Activated CD8-positive, alpha-beta memory T cell treated with anti-CD3 and anti-CD28 coated beads, Interleukin-2, amount 50 U/mL, for 4 hours (primary cell): ENCODE measurements at places on chromosomes 6 and 20.

GRCh38 chr6:63440057-63440456 lies 120.3 kb upstream of the LGSN start:
- DNase-seq = no peak

DNA sequence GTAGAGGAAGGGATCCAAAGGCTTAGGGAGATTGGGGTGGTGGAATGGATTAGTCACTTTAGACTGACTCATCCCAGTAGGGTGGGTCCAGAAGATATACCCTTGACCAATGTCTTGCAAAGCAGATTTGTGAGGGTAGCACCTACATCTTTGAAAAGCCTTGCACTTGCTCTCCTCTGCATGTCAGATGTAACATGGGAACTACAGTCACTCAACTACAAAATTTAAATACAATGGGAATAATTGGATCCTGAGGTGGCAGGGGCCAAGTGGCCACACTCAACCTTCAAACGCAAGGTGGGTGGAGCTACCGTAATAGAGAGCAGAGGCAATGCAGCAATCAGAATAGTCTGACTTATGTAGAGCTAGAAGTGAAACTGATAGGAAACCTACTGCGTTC lies 71.2 kb downstream of the ME1 start:
- no peak for DNase-seq

GRCh38 chr6:167588181-167588919 lies 238.4 kb upstream of the AFDN start:
- no peak for DNase-seq

DNA sequence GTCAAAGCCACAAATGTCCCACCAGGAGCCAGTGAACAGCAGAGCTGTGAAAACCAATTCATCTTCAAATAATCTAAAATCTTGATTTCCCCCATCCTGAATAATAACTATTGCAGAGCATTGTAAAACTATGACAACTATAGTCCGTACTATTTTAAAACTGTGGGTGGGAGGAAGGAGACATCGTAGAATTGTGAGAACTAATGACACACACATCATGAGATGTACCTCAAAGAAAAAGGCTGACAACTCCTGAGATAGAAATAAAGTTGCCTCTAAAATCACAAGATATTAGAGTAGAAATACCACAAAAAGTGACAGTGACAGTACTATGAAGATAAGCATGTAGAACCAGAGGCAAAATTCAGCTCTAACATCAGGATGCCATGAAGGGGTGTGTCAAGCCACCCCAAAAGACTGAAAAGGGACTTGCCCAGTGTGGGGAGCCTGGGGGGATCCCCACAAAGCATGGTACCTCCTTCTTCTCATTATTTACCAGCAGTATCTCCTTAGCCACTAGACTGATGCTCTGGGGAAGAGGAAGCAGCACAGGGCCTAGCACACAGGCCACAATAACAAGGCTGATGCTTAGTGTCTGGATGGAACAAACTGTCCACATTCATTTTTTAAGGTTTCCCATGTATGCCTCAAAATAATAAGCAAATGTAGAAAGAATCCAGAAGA lies 13.4 kb downstream of the NAPB start:
- DNase-seq = no peak

GRCh38 chr6:56359201-56359899 lies 112.0 kb upstream of the COL21A1 start:
- DNase-seq = peak; percentile 35

- DNase-seq = no peak
Measured at GRCh38 chr20:17663040-17663399, 19.0 kb downstream of the RRBP1 start.

- no peak for DNase-seq
Measured at GRCh38 chr20:49450281-49450721, 32.2 kb downstream of the KCNB1 start.

DNA sequence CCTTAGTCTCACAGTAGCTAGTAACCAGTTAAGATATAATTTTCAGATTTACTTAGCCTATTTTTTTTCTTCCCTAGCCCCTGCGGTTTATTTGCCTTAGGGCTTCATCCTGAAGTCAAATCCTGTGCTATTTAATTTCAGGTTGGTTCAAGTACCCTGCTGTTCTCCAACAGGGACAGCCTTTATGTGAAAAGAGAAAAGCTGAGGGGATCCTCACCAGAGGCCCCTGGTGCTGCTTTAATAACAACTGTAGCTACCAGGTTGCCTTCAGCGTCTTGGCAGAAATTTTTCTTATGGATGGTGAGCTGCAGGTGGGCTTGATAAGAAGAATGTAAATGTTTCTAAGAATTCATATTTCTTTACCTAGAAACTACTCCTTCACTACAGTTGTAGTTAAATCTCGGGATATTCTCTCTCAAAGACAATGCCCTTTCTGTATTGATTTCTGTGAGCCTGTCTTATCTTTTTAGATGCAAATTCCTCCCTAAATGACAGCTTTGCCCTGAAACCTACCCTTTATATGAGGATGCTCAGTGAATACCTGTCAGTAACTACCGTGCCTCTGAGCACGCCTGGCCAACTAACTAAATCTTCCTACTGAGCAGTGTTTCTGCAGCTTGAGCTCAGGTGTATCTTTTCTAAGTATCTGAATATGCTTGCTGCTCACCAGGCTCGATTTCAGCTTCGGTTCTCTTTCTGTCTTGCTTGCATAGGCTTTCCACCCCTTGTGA lies 320.5 kb downstream of the MMUT start:
- DNase-seq = no peak

GRCh38 chr20:18288749-18289267 lies 481 bp downstream of the ZNF133 start:
- peak; percentile 17 for DNase-seq

DNA sequence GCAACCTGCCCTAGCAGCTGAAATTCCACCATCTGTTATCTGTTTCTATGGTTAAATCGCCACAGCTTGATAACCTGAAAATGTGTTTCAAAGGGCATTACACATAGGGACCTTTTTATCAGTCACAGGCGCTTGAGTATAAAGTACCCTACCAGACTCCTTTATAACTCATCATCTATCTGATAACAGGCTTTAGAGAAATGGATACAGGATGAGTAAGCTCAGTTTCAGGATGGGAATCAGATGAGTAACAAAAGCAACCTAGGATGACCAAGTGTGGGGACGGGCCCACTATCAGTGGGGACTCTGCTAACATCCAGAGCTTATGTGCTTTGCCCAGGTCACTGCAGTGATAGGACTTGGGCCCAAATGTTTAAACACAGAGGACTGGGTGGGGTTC lies 75.6 kb downstream of the PRND start:
- no peak for DNase-seq

DNA sequence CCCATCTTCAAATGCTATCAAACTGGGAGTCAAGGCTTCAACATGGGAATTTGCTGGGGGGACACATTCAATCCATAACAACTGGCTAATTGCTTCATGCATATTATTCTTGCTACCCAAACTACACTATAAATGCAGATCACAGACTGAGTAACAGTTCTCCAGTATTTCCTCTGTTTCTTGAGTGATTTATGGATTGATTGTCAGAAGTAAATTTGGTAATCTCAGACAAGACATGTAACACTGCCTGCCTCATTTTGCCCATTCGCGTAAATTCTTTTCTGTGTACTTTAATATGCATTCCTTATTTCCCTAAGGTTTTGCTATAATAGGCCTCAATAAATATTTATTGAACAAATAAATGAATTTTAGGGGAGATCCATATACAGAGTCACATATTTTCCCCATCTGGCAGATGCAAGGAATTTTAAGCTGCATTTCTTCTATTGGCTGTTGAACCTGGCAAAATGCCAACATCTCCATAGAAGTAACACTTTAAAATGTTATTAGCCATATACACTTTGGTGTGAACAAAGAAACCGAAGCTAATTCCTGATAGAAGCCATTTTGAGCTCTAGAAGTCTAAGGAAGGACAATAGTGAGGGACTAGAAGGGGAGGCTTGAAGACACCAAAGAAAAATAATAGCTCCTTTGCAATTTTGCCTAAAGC lies 98.2 kb downstream of the QRSL1 start:
- no peak for DNase-seq

DNA sequence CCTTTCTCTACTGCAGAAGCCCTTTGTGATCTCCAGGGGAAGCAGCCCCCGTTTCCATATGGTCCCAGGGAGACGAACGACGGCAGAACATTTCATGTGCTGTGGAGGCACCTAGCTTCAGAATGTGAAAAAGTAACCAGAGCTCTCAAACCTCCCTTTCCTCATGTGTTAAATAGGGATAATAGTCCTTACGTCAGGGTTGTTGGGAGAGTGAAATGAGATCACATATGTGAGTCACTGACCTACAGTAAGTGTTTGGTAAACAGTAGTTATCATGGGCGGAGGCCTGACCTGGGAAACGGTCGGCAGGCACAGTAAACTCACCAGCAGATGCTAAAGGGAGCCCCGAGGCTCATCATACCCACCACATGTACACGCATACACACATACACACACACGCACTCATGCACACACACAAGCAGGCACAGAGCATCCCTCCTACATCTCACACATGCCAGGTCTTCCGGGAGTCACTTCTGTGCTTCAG lies 89.7 kb downstream of the LY86 start:
- DNase-seq = no peak

DNA sequence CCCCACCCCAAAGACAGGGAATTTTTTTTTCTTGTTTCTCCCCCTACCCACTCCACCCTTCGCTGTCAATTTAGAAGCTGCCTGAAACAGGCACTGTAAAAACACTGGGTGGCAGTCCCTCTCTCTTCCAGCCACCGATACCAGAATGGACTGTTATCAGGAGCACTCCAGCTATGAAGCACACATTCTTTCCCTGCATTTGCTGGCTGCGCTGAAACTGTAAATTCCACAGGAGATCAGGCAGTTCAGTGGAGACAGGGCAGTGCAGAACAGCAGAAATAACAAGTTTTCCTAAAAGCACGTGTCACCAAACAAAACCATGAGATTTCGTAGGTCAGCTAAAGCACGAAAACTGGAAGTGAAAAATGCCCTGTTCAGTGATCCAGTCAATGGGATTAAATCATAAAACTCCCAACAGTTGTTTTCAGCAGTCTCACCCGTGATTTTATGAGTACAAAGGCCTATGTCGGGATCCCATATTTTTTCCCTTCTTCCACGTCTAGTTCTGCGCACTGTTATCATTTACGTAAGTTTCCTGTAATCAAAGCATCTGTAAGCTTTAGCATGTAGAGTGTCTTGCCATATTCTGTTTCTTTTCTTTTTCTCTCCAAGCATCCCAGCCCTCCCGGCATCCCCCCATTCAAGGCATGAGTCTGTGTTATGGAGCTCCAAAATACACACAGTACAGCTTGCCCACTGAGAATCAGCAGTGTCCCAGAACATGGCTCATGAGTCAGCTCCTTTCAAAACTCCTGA lies 359.9 kb upstream of the EPHA7 start:
- DNase-seq = no peak

DNA sequence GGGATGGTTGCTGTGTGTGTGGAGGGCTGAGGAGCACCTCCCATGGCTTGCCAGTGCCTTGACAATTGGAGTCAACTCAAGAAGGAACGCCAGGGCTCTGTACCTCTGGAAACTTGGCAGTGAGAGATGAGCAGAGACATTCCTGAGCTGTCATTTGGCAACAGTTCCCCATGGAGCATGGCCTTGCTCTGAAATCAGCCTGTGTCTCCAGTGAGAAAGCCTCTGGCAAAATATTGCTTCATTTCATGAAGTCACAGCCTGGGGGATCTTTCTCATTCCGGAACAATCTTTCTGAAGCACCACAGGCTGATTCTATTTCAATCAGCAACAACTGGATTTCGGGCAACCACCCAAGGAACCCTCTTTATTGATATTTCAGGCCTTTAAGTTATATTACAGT lies 52.2 kb upstream of the FNDC1 start:
- DNase-seq = no peak

- no peak for DNase-seq
Measured at GRCh38 chr20:13671512-13671911, 32.8 kb upstream of the TASP1 start.

DNA sequence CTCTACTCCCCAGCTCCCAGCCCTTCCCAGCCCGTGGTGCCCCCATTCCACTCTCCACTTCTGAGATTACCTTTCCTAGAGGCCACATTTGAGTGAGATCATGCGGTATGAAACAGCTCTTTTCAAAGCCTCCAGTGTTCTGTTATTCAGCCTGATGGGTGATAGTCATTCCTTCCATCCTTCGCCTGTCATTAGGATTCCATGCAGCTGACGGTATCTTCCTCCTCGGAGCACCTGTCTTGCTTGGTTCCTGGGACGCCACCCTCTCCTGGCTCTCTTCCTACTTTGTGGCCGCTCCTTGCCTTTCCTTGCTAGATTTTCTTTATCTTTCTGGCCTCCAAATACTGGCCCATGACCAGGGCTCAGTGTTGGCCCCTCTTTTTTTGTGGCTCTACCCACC lies 137.0 kb downstream of the ARID1B start:
- DNase-seq = no peak
